ENCODE measurements at places on chromosomes 7 and 10.

- DNase-seq = no peak
Observed at GRCh38 chr7:142954680-142955268, 7.4 kb downstream of the KEL start.

DNA sequence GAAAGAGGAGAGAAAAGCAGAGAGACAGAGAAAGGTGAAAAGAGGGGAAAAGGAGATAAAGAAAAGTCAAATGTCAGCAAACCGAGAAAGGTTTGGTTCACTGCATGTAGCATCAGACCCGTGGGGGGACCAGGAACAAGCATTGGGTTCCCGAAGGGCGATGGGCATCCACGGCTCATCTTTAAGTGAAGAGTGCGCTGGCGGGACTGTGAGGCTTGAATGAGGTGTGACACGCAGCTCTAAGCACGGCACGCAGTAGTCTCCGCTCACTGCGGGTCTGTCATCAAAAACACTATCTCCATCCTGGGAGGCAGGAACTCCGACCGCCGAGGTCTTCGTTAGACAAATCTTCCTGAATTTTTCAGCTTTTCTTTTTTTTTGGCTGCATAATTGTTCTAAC lies 173.4 kb upstream of the PFKP start:
- DNase-seq = no peak

DNA sequence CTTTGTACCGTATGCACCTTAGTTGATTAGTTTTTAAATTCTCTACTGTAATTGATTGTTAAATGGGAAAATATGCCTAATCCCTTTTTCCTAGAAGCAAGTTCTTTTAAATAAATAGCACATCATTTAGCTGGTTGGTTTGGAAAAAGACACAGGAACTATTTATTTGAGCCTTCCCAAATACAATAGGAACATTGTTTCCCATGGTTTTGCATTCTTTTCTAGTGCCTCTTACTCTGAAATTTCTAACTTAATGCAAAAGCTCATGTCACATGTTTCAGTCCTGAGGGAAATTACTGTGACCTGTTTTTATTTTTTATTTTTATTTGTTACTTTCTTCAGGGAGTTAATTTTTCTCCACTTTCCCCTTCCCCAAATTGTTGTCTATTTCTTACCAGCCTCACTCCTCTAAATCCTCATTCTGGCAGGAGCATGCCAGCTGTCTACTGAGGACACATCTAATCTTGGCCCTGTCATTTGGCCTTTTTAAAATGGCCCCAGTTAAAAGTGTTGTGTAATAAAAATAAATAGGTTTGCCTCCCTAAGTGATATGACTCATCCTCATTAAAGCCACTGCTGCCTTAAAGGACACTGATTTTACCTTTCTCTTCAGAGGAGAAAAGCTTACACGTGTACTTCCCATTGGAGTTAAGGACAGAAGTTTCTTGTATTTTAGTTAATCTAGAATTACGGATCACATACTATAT lies 94.5 kb downstream of the PPP1R3A start:
- no peak for DNase-seq

DNA sequence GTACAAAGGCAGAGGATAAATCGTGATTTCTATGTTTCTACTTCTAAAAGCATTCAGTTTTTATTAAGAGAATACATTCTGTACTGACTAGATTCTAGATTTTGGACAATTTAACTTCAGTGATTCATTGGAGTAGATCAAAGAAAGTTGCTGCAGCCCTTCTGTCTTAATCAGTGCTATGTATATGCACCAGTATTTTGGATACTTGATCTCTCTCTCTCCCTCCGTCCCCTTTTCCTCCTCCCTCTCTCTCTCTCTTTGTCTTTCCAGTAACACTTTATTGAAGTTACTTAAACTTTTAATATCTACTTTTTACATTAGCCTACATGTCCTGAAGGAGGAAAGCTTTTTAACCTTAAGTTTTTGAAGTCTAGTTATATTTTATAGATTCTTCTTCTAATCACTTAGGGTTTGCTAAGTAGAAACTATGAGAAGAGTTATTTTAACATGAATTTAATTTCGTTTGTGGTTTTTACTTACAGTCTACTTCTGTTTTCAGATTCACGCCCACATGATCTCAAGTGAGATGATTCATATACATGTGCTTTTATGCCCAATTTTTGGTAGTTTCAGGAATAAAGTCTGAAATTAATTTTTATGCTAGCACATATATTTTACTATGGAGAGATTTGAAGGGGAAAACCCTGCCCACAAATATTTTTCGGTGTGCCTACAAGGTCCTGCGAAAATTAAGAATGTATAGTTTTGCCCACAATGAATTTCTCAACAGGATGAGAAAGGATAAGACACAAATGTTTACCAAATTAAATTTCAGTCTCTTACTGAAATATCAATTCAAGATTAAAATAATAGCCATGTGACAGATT lies 9.1 kb downstream of the MDFIC start:
- no peak for DNase-seq

DNA sequence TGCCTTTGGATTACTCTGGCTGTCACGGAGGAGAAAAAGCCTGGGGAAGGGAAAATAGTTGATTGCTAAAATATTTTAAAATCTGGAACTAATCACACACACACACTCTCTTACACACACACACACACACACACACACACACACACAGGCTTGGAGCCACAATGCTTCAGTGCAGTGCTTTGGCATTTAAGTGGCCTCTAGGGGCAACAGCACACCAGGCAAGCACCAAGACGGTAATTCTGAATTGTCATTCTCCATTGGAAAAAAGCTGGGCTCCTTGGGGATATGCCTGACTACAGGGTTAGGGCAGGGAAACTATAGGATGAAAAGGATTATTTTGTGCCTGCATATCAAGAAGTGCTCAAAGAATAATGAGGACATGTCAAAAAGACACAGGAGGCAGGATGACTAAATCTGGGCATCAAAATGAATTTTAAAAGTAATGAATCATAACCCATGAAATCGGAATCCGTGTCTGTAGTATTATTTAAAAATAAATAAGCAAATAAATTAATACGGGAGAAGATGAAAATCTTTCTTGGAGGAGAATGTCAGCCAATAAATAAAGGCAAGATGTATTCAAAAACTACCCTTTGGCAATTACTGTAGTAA lies 30.4 kb upstream of the DDC start:
- DNase-seq = peak; percentile 40

DNA sequence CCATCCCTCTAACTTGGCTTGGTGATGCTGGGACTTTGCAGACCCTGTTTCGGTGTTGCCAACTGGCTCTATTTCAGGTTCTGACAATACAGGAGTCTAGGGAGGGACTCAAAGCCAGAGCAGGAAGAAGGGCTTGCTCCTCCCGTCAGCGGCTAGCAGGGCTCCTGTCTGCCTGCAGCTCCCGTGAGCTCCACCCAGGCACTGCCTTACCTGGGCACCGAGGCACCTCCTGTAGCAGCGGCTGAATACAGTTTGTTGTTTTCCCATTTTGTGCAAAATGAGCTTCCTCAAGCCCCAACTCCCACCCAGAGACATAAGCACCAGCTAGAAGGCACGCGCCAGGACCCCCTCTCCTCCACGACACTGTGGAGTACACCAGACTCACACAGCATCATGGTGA lies 69.3 kb upstream of the RHEB start:
- DNase-seq = no peak

GRCh38 chr7:134561-135256 lies 57.7 kb upstream of the FAM20C start:
- no peak for DNase-seq

DNA sequence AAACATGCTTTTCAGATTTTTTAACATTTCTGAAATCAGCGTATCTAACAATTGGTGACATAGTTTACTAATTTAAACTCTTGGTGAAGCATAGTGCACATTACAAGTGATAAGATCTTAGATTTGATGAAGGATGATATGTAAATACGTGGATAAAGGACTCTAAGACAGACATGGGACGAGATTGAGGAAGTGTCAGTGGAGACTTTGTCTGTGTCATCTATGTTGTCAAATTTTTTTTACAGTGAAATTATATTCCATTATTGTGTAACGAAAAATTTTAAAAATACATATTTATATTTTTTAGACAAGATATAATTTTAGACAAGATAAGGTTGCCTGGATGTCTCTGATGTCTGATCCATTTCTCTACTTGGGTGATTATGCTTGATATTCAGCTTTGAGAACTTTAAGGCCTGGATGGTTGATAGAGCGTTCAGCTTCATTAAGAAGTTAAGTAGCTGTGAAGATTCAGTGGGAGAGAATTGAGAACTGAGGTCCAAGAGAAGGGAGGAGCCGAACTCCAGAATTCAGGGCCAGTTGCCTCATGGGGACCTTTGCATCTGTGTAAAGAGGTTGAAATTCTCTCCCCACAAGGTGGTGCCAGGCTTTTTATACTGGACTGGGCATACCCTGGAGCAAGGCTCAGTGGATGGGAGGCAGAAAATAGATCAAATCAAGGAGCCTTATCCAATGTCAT lies 62.7 kb downstream of the KAT6B start:
- no peak for DNase-seq

- no peak for DNase-seq
Observed at GRCh38 chr7:115724400-115725056, 306.0 kb downstream of the TFEC start.

DNA sequence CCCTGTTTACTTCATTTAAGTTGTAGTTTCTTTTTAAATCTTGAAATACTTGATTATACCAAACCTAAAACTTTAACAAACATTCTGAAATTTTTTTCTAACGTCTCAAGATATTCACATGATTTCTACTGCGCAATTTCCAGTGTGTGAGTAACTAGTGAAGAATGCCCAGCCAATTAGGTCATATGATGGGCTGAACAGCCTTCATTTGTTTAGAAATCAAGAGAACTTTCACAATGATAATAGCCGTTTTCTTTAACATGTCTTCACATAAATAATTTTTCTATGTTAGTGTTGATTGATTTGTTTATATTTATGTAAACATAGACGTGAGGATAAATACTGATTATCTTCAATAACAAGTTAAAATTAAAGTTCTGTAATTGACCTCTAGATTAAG lies 21.8 kb downstream of the STAM start:
- no peak for DNase-seq

GRCh38 chr10:3402187-3402751 lies 229.7 kb upstream of the PITRM1 start:
- no peak for DNase-seq

- no peak for DNase-seq
Observed at GRCh38 chr10:93300288-93300917, 181.7 kb downstream of the MYOF start.

DNA sequence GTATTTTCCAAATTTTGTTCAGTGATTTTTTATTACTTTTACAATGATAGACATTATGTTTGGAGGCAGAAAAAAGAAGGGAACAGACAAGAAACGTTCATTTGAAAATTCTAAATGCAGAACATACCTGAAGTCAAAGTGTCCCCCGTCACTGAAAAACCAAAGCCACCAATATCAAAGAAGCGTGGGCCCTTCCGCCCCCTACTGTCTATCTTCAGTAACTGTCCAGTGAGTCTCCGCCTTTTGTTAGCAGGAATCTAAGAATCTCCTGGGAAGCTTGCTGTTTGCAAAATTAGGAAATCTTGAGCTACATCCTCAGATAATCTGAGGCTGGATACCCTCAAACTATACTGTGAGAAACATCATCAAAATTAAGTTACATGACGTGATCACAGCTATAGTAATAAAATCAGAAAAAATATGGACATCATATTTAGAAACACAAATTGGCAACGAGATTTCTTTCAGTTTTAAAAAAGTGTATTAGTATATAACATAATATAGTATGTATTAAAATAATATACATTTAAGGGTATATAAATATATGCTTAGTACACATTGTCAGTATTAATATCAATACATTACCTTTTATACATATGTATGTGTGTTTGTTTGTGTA lies 169.3 kb upstream of the AKR1E2 start:
- peak; percentile 82 for DNase-seq

DNA sequence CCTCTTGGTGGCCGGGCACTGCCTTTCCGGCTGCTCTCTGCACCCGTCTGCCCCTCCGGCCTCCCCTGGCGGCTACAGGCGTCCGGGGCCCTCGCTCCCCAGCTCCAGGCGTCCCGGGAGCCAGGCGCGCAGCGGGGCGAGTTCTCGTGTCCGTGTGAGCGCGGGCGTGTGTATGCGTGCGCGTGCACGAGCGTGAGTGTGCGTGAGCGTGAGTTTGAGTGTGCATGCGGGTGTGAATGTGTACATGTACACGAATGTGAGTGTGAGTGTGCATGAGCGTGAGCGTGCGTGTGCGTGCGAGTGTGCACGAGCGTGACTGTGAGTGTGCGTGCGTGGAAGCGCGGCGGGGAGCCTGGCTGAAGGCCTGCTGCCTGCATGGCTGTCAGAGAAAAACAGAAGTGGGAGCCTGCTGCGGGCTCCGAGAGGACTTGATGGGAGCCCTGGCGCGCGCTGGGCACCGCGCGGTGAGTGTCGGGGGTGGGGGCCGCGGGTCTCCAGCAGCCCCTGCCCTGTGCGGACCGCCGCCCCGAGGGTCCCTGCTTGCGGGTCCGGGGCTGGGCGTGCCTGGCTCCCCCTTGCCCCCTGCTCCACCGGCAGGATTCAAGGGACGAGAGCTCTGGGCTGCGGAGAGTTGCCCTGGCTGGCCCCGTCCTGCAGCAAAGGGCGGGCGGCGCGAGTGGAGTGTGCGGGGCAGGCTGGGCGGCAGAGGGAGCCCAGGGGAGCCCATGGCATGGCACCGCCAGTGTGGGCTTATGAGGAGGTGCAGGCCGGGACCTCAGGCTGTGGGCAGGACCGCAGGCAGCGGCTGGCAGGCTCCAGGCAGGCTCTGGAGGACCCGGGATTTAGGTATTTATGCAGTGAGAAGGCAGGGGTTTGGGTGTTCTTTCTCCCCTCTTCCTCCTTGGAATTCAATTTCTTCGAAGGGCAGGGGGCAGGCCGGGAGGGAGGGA lies 75.8 kb upstream of the EN2 start:
- DNase-seq = no peak

DNA sequence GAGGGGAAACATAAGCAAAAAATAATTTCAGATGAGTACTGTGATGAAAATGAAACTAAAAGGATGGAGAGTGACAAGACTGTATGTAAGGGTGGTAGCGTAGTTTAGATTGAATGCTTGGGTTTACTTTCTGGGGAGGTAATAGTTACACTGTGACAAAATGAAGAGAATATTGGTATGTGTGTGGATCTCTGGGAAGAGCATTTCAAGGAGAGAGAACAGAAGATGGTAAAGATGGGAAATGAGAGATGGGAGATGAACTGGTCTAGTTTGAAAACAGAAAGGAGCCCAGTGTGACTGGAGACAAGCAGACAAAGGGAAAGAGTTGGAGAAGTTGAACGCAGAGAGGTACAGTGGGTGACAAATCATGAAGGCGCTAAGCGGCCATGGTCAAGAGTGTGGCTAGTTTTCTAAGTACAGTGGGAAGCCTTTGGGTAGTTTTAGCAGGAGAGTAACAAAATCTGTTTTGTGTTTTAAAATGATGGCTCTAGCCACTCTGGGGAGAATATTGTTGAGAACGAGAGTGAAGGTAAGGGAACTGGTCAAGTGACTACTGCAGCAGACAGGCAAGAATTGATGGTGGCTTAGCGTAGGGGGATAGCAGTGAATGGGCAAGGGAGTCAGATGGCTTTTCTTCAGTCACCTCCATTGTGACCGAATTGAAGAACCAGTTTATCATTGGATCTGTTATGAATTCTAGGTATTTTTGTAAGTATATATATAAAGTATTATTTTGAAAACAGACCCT lies 22.6 kb downstream of the PALS2 start:
- no peak for DNase-seq

GRCh38 chr7:44976746-44977196 lies 2.0 kb downstream of the MYO1G start:
- DNase-seq = no peak

GRCh38 chr10:5534051-5534821 lies 9.5 kb downstream of the CALML3 start:
- no peak for DNase-seq

- DNase-seq = no peak
Observed at GRCh38 chr7:100679129-100679926, 5.8 kb downstream of the GNB2 start.
